ENCODE measurements at places on chromosomes 2 and 18.

DNA sequence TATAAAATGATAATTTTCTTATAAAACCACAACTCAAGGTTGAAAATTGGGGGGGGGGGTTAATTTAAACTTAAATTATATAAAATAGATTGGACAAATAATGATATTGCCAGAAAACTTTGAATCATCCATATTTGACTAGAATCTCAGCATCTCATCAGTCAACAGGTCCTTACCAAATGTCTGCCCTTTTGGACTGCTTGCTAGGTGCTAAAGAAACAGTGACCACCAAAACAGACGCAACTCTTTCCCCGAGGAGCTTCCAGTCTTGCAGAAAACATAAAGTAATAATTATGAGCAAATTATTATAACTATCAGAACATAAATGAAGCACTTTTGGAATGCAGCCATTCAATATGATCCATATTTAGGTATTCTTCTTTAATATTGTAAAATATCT lies 8.6 kb upstream of the COL3A1 start:
- no peak for DNase-seq

- no peak for DNase-seq
Measured at GRCh38 chr2:28451793-28452533, 43.9 kb upstream of the PLB1 start.

DNA sequence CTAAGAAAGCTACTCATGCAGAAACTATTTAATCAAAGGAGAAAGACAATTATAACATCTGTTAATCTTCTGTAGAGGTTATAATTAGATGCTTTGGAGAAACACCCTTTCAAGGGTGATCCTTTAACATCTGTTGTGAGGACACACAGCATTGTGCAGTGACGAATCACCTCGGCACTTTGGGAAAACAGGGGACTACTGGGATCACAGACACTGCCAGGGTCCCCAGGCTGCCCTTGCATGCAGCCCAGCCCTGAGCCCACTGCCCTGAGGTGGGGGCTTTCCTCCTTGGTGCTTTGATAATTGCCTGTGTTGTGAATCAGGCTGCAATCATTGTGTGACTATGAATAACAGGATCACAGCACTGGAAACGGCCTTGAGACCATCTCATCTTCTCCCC lies 10.6 kb downstream of the NCKAP5 start:
- DNase-seq = no peak

DNA sequence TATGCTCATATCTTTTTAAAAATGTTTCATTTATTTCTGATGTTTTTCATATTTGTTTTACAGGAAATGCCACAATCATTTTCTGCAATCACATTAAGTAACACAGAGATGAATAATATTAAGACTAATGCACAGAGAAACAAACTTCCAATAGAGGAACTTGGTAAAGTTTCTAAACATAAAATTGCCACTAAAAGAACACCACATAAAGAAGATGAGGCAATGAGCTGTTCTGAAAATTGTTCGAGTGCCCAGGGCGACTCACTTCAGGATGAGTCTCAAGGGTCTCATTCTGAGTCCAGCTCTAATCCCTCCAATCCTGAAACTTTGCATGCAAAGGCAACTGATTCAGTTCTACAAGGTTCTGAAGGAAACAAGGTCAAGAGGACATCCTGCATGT lies 70.4 kb downstream of the APLF start:
- DNase-seq = peak; percentile 25

GRCh38 chr2:199955339-199956061 lies at the start of the genes MAIP1 and TYW5:
TSS of gene MAIP1 (plus strand) at chr2:199955582. CDS start at chr2:199955799, 217 bp downstream.
TSS of gene TYW5 (minus strand) at chr2:199955491. CDS start at chr2:199955470, 21 bp downstream.
- peak; percentile 93 for DNase-seq

DNA sequence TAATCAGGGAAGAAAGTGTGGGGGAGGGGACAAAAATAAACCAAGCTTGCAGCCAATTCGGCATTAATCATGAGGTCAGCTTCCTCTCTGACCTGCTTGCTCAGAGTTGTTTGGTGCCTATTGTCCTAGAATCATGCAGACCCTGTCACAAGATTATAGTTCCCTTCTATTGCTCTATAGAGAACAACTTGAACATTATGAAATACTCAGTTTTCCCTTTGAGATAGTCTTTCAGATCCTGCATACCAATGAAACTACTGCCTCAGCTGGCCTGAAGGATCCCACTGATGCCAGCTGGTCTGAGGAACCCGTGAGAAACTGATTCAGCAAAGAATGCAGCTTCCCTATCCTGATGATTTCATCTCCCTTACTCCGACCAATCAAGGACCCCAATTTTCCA lies 955 bp upstream of the BBS5 start:
- DNase-seq = no peak

DNA sequence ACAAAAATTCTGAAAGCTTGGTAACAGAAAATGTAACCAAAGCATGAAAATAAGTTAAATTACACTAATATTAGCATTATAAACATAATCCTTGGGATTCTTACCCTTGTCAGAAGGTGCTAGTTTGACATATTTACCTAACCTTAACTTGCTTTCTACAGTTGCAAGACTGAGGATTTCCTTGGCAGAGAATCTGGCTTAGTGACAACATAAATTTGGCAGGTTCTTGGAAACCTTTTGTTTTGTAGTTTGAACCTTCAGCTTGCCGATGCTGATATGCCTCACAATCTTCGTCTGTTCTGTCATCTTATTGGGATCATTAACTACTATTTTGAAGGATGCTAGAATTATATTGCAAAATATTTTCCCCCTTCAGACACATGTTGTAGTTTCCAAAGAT lies 3.4 kb downstream of the XIRP2 start:
- DNase-seq = no peak

DNA sequence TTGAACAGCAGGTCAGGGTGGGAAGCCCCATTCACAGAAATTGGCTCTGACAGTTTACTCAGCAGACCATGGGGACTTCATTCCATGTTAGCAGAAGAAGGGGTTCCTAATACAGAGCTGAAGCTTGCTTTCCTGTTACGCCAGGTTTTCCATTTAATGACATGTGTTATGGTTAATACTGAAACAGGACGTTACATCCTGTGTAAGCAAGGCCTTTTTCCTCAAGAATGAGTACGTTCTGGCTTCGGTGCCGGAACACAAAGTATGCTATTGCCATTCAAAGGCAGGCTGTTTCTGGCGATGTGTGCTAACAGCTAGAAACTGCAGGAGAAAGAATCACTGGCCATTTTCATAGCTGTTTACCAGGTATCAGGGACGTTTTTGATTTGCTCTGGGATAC lies 190.4 kb downstream of the SNTG2 start:
- no peak for DNase-seq

- no peak for DNase-seq
Measured at GRCh38 chr2:100692906-100693305, 127.0 kb upstream of the NPAS2 start.

DNA sequence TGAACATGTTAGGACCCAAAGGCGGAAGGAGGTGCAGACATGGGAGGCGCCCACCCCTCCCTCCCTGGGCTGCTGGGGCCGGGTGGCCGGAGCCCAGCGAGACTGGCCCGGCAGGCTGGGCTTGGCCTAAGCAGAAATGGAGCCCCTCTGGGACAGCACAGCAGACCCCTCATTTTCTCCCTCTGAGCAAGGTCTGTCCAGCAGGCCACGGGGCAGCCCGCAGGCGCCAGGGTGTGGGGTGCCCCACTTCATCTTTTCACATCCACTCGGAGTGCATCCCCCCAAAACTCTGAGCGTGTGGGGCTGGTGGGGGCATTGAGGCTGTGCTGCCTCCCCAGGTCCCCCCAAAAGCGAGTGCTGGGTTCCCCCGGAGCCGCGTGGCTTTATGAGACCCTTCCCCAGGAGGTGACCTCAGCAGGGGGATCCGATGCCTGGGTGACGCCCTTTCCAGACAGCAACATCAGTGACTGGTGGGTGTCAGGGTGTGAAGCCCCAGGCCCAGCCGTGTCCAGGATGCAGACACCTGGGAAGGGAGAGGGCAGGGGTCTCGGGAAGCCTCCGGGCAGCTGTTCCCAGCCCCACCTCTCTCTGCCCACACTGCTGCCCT lies 36.7 kb upstream of the GPC1 start:
- DNase-seq = no peak

- DNase-seq = no peak
Measured at GRCh38 chr2:6506361-6506794, 359.3 kb downstream of the CMPK2 start.

Data from AG08395 (cell line).